ENCODE measurements at places on chromosomes 6 and 20. TPM values are rescaled to one million over a fixed set of nuclear protein-coding genes. Genes with fewer than 3 reads are reported as not detected.

DNA sequence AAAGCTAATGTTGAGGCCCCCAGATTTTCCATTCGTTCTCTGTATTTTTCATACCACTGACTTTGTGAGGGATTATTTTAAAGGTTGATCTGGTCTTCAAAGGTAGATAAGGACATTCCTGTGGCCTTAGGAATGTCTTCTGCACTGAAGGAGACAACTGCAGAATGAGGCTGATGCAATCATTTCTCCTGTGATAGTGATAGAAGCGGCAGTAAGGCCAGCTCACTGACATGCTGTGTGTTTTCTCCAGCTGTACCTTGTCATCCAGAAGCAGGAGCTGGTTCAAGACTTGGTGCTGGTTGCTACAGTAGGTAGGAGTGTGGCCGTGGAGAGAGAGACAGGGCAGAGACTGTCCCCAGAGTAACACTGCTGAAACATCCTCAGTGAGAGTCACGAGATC is 53.8 kb downstream of the DCBLD1 start:
- no peak overlapping the region for H3K27ac ChIP-seq
- no peak for DNase-seq
- H3K36me3 ChIP-seq: no peaks in the 10 kb centered on the region
- H3K27me3 ChIP-seq: no peaks in the 10 kb centered on the region
- H3K4me1 ChIP-seq: no peaks in the 10 kb centered on the region

- no peak overlapping the region for H3K27ac ChIP-seq
- no peaks in the 10 kb centered on the region for H3K4me1 ChIP-seq
- no peaks in the 10 kb centered on the region for H3K36me3 ChIP-seq
- H3K4me3 ChIP-seq: no peak overlapping the region
Measured at GRCh38 chr6:42653851-42654250, 68.5 kb downstream of the PRPH2 start.

GRCh38 chr6:34036357-34037069 is 109.4 kb downstream of the GRM4 start:
- no peaks in the 10 kb centered on the region for H3K4me1 ChIP-seq
- H3K36me3 ChIP-seq: no peaks in the 10 kb centered on the region
- H3K4me3 ChIP-seq: no peak overlapping the region
- no peak overlapping the region for H3K27ac ChIP-seq
- no peak for DNase-seq
- H3K27me3 ChIP-seq: no peaks in the 10 kb centered on the region

- no peaks in the 10 kb centered on the region for H3K27me3 ChIP-seq
- H3K4me1 ChIP-seq: no peaks in the 10 kb centered on the region
- no peaks in the 10 kb centered on the region for H3K36me3 ChIP-seq
- H3K4me3 ChIP-seq: no peak overlapping the region
Measured at GRCh38 chr6:104705095-104705707, 154.5 kb downstream of the HACE1 start.

DNA sequence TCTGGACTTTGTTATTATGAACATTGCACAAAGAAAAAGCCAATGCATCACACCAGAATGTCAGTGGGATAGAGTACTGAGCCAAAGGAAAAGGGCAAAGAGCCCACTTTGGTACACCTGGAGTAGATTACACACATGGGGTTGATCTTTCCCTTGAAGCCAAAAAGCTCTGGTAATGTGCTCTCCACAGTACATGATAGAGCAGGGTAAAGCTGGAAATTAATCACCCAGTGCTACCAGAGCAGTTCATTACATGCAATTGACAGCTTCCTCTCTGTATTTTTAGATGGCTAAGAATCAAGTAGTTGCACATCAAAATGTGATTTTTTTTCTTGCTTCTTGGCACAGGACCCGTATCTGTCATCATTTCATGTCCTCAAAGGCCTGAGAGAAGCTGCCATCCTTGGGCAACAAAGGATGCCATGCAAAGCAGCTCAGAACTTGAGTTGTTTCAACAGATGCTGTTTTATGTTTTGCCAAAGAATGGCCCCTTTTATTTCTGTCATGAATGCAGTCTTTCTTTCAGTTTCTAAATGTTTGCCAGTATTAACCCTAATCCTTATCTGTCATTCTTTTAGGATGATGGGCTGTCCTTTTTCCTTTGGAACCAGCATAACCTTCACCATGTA is 88.1 kb downstream of the HDGFL1 start:
- no peaks in the 10 kb centered on the region for H3K36me3 ChIP-seq
- no peak for DNase-seq
- H3K4me1 ChIP-seq: no peaks in the 10 kb centered on the region

The DUSP15 gene
- total RNA-seq: not detected

- no peak overlapping the region for H3K27ac ChIP-seq
- H3K27me3 ChIP-seq: no peaks in the 10 kb centered on the region
- H3K4me3 ChIP-seq: no peak overlapping the region
- no peaks in the 10 kb centered on the region for H3K36me3 ChIP-seq
Measured at GRCh38 chr6:130070792-130071191, 52.4 kb downstream of the L3MBTL3 start.

GRCh38 chr20:31984981-31985471 is 17.1 kb downstream of the XKR7 start:
- H3K36me3 ChIP-seq: no peaks in the 10 kb centered on the region
- no peaks in the 10 kb centered on the region for H3K27me3 ChIP-seq
- H3K4me1 ChIP-seq: no peaks in the 10 kb centered on the region
- H3K27ac ChIP-seq: no peak overlapping the region
- no peak overlapping the region for H3K4me3 ChIP-seq

DNA sequence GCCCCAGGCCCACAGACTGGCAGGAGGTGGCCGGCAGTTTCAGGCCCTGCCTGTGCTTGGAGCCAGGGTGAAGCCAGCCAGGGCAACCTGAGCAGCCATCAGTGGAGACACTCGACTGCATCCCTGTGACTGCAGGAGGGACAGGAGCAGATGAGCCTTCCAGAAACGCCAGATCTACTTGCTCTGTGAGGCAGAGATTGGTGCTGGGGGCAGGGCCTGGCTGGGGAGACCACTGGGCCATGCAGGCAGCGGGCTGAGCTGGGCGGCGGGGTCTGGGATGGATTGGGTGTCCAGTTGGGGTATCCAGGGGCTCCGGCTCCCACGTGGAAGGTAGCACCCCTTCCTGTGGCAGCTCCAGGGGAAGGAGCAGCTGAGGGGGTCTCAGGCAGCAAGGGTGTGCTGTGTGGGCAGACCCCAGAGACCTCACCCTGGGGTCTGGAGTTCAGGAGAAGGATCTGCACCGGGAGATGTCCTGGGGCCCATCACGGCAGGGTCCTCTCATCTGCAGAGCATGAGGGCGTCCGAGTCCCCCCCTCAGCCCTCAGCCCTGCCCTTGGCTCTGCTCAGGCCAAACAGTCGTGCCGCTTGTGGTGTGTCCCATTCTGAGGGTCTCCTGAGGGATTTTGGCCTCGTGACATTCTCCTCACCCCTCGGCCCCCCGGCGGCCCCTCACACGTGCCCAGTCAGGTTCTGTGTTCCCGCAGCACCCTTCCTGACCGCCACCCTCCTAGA is 334.9 kb downstream of the TAF4 start:
- H3K27ac ChIP-seq: no peak overlapping the region
- H3K4me3 ChIP-seq: no peak overlapping the region
- no peaks in the 10 kb centered on the region for H3K27me3 ChIP-seq
- H3K4me1 ChIP-seq: no peaks in the 10 kb centered on the region
- no peaks in the 10 kb centered on the region for H3K36me3 ChIP-seq

The PAX1 gene
- total RNA-seq: not detected

The HCRTR2 gene
- total RNA-seq: not detected

The SEMG1 gene
- total RNA-seq: not detected

The DPPA5 gene
- total RNA-seq: not detected

DNA sequence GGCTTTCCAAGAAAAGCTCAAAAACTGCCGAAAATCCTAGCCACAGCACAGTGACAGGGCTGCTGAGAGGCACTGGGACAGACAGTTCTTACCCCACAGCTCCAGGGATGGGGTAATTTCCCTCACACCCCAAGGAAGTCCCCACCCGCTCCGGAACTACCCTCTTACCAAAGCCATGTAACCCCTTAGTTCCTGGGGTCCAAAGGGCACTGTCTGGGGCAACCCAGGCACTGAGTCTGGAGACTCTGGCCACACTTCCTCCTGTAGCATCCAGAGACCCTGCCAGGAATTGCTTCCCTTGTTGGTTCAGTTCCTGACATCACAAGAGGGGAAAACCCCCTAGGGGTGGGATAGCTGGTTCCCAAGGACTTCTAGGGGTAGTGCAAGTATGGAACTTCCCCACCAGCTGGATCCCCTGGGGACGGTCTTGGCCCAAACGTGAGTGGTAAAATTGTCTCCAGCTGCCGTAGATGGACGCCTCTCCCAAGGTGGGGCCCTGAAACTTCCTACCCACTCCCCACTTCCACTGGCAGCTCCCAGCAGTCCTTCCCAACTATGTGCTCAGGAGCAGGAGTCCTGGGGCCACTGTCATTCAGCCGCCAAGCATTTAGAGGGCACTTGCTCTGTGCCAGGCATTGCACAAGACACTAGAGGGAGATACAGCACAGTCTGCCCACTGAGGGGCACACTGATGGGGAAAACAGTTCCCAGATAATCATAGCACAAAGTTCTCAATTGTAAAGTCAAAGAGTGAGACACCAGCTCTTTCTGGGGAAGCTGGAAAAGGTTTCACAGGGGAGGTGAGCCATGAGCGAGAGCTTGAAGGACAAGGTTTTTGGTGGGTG is 17.2 kb upstream of the HCK start:
- no peak for DNase-seq
- H3K27ac ChIP-seq: no peak overlapping the region
- H3K4me1 ChIP-seq: no peaks in the 10 kb centered on the region
- H3K4me3 ChIP-seq: no peak overlapping the region

DNA sequence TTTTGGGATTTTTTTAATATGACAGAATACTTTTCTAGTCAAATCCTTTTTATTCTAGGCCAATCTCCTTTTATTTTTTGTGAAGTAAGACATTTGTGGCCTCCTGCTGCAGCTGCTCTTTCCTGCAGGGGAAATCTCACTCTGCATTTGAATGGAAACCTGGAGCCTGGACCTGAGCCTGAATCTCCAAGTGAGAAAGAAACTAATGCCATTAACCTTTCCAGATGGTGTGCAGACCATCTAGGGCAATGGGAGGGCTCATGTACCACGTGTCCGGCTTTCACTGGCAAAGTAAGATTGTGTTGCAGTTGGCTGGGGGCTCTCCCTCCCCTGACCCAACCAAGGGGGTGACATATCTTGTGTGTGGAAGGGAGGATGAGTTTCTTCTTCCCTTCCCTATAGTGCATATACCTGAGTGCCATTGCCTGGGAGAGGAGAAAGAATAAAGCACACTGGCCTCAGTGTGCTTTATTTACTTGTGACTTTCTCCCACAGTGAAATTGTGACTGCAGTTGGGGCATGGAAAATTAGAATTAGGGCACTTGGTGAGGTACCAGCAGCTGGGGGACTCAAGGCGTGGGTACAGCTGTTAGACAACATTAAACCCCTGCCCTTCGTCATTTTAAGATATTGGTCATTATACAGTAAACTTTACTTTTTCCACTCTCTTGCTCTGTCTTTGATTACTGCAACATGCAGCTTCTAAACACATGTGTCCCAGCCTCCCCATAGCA is 159.8 kb upstream of the RIN2 start:
- no peak for DNase-seq
- H3K27ac ChIP-seq: no peak overlapping the region
- no peaks in the 10 kb centered on the region for H3K27me3 ChIP-seq
- no peak overlapping the region for H3K4me3 ChIP-seq

The ADTRP gene
- not detected for total RNA-seq

DNA sequence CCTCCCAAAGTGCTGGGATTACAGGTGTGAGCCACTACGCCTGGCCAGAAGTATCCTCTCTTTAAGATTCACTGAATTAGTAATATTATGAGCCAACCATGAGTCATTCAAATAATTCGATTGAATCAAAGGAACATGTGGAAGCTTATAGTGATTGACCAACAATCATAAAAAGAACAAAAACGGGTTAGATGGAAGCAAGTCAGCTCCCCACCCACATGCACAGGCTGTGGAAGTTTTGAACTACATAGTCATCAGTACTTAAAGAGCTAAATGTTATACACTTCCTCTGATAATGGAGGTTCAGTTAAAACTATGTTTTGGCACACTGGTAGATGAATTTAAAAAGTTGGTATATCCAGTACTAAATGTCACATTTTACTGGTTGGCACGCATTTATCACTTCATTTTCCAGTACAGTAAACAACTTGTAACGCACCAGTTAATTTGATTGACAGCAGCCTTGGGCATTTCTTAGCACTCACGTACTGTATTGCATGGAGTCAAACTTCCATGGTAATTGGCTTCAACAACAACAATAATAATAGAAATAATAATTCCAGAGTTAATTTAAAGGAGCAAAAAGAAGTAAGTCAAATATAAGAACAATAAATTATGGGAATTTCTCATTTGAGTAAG is 1107.3 kb upstream of the MAP3K7 start:
- DNase-seq: no peak
- H3K36me3 ChIP-seq: no peaks in the 10 kb centered on the region
- H3K27me3 ChIP-seq: no peaks in the 10 kb centered on the region
- no peak overlapping the region for H3K27ac ChIP-seq
- no peaks in the 10 kb centered on the region for H3K4me1 ChIP-seq

Measured in uterus (tissue), 4 donors.